ENCODE measurements at places on chromosomes 2 and 18.

DNA sequence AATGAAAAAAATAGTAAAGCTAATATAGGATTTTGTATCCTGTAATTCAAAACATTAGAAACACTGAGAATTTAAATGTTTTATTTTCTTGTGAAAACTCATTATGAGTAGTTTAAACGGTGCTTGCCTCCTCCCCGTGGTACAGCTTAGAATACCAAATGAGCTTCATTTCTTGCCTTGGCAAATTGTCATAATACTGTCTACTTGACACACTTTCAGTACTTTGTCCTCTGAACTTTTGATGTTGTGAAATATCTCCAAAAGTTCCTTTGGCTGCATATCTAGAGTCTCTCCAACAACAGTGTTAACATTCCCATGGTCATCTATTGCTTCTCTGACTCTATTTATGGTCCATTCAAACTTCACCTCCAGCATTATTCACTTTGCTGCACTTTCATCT, 61.9 kb upstream of the EPB41L5 start:
- no peaks in the 10 kb centered on the region for H3K4me1 ChIP-seq
- H3K36me3 ChIP-seq, result peaks cover 95% of the 10 kb centered on the region
- H3K27ac ChIP-seq, result no peak overlapping the region
- no peak overlapping the region for H3K4me3 ChIP-seq
- no peaks in the 10 kb centered on the region for H3K27me3 ChIP-seq

- H3K4me1 ChIP-seq, result peaks cover 19% of the 10 kb centered on the region
- no peaks in the 10 kb centered on the region for H3K27me3 ChIP-seq
- DNase-seq, result peak; percentile 24
- no peak overlapping the region for H3K27ac ChIP-seq
- H3K36me3 ChIP-seq, result no peaks in the 10 kb centered on the region
Observed at GRCh38 chr2:45652090-45653031, 886 bp downstream of the PRKCE start.

DNA sequence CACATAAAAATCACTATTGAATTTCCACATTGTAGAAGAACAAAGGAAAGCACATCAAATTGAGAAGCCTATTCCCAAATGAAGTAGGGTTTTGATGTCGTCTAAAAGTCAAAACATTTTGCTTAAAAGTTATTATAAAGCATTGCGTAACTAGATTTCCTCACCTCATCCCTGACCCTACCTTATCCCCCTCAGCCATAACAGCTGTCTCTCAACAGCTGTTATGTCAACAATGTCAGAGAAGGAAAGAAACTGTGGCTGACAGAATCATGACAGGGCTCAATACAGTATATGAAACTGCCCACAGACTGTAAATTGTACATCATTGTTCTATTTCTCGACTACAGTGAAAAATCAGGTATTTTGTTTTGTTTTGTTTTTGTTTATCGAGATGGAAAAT, 63.0 kb upstream of the ACVR1C start:
- H3K27me3 ChIP-seq, result no peaks in the 10 kb centered on the region
- no peak overlapping the region for H3K27ac ChIP-seq
- no peak overlapping the region for H3K4me3 ChIP-seq
- no peaks in the 10 kb centered on the region for H3K4me1 ChIP-seq

- no peak for DNase-seq
- H3K36me3 ChIP-seq, result no peaks in the 10 kb centered on the region
- H3K4me3 ChIP-seq, result no peak overlapping the region
- H3K4me1 ChIP-seq, result no peaks in the 10 kb centered on the region
- no peak overlapping the region for H3K27ac ChIP-seq
Observed at GRCh38 chr2:120498576-120499394, 152.8 kb downstream of the INHBB start.

DNA sequence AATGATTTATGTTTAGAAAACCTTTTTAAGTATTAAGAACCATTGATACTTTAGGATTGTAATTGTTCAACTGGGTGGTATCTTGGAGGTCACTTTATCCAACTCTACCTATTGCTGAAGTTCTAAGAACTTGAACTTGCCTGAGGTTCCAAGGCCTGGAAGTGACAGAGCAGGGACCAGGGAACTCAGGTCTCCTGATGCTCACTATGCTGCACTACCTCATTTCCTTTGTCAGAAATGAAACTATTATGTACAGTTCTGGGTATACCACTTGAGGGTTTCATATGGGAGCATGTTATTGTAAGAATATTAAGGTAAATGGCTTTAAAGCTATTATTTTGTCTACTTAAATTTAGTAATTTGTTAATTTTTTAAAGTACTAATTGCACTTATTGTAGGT, 3.0 kb downstream of the MBD5 start:
- DNase-seq, result peak; percentile 48
- H3K4me1 ChIP-seq, result peaks cover 13% of the 10 kb centered on the region
- H3K4me3 ChIP-seq, result no peak overlapping the region
- H3K36me3 ChIP-seq, result peaks cover 5% of the 10 kb centered on the region

DNA sequence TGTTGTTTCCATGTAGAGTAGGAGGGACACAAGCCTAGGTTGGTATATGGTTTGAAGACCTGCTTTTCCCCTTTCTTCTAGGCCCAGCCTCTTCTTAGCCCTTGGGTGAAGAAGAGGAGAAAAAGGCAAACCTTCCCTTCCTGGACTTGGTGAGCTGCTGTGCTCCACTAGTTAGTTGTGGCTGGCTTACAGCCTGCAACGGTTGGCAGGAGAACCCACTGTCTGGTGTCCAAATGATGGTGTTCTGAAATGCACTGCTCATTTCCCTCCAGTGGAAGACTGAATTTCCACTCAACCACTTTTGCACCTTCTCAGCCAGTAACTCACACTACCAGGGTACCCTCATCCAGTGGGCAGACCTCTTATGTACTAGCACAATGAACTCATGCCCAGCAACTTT, 824.1 kb downstream of the NRXN1 start:
- H3K27me3 ChIP-seq, result no peaks in the 10 kb centered on the region
- DNase-seq, result no peak
- no peaks in the 10 kb centered on the region for H3K4me1 ChIP-seq
- H3K27ac ChIP-seq, result no peak overlapping the region
- H3K36me3 ChIP-seq, result no peaks in the 10 kb centered on the region

- H3K36me3 ChIP-seq, result no peaks in the 10 kb centered on the region
- DNase-seq, result no peak
- no peaks in the 10 kb centered on the region for H3K27me3 ChIP-seq
- no peak overlapping the region for H3K4me3 ChIP-seq
Observed at GRCh38 chr2:237867465-237867864, 8.0 kb downstream of the RAMP1 start.

DNA sequence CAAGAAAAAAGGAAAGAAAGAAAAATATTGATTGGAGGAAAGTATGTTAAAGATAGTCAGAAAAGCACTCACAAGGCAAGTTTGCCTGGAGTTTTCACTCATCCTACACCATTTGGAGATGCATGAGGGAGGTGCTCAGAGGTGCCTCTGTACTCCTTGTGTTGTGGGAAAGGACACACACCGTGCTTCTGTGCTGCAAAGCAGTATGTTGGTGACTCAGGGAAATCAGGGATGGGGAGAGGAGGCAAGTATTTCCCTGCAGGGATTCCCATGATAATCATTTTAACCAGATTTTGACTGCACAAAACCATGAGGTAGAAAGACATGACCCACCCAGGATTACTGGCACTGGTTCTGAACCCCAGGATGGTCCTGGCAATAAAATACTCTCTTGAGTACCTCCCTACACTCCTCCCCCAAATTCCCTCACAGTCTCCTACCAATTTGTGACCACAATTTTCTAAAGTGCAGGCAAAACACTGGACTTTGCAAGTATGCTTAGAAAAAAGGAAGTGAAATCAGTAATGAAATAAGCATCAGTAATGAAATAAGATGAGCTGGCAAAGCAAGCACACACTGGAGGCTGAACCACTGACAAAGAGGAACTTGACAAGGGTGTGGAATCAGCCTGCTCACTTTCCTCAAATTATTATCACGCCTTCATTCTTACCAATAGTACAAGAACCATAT, 155.5 kb upstream of the ACVR2A start:
- no peaks in the 10 kb centered on the region for H3K36me3 ChIP-seq
- H3K27ac ChIP-seq, result no peak overlapping the region
- no peak overlapping the region for H3K4me3 ChIP-seq

DNA sequence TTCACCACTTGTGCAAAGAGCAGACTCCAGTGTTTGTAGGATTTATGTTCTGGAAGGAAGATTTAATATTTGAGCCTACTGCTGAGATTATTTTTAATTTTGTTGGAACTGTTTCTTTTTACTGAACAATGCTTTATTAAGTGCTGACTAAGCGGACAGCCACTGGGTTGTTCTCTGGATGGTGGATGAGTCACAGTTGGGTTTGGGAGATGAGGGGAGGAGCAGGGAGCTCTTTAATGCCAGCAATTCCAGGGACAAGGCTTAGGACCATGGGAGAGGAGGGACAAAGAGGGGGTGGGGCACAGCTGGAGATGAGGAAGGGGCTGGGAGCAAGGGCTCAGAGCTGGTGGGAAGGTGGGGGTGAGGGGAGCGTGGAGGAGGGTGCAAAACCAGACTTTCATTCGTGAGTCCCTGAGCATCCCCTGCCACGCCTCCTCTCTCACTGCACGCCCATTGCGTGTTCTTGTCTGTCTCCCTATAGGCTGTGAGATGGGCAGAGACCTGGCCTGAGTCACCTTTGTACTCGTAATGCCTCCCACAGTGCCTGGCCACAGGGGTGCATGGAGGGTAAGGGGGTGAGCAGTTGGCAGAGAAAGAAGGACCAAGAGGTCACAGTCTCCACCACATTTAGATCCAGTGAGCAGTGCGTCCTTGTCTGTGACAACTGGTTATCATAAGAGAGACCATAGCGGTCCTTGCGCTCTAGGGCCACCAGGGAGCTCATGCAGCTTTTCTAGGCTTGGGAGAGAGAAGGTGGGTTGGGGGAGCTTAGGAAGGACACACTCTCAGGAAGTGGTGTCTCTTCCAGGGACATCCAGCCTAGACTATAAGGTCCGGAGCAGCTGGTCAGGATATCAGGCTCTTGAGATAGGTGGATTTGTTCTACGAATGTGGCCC, 18.4 kb downstream of the SLC4A3 start:
- H3K36me3 ChIP-seq, result no peaks in the 10 kb centered on the region
- no peak overlapping the region for H3K4me3 ChIP-seq
- H3K4me1 ChIP-seq, result peaks cover 9% of the 10 kb centered on the region
- no peak for DNase-seq
- peaks cover 6% of the 10 kb centered on the region for H3K27me3 ChIP-seq
- no peak overlapping the region for H3K27ac ChIP-seq

DNA sequence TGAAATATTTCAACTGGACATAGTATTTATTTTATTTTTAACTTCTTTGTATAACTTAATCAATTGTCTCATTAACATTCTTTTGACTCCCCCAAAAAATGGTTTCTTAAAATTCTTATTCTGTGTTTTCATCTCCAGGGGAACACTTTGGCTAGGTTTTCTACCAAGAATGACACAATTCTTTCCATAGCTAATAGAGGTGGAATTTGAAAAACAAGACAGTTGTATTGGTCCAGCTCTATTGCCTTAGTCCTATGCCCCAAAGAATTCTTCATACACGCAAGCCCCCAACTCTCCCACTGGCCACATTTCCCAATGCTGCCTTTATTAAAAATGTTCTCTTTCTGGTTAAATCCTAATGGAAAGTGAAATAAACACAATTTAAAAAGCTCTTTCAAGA, 104.7 kb upstream of the PKDCC start:
- no peak for DNase-seq
- peaks cover 2% of the 10 kb centered on the region for H3K27me3 ChIP-seq
- H3K4me1 ChIP-seq, result no peaks in the 10 kb centered on the region
- no peaks in the 10 kb centered on the region for H3K36me3 ChIP-seq

- H3K4me1 ChIP-seq, result no peaks in the 10 kb centered on the region
- H3K4me3 ChIP-seq, result no peak overlapping the region
- no peak overlapping the region for H3K27ac ChIP-seq
Observed at GRCh38 chr2:50707196-50707595, 324.7 kb downstream of the NRXN1 start.

- DNase-seq, result no peak
- H3K27ac ChIP-seq, result no peak overlapping the region
- H3K27me3 ChIP-seq, result peaks cover 3% of the 10 kb centered on the region
- no peaks in the 10 kb centered on the region for H3K36me3 ChIP-seq
- H3K4me3 ChIP-seq, result no peak overlapping the region
Observed at GRCh38 chr18:51622702-51623101, 425.2 kb upstream of the MEX3C start.

DNA sequence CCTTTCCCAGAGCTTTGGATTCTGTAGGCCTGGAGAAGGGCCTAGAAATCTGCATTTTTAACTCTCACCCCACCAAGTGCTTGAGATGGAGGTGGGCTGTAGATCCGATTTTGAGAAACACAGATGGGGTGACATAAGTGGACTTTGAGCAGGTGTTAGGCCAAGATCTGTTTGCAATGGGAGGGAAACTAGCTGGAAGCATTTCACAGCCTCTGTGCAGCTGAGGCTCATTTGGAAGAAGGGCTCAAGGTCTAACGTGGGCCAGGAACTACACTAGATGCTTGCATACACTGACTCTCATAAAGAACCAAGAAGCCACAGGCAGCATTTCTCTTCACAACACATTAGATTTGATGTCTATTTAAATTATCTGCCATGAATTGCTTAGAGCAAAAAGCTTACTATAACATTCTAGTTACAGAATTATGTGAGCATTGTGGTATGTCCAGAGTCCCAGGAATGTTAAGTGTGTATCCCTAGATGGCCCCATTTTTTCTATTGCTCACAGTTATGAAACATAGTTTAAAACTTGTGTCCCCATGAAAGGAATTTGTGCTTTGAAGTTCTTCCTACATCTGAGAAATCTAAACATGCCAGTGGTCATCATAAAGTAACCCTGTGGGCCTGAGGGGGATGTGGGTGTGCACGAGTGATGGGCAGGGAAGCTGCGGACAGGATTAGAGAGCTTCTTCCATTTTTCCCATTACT, 77.2 kb downstream of the CD28 start:
- H3K27ac ChIP-seq, result no peak overlapping the region
- no peaks in the 10 kb centered on the region for H3K27me3 ChIP-seq
- no peaks in the 10 kb centered on the region for H3K36me3 ChIP-seq

- no peaks in the 10 kb centered on the region for H3K4me1 ChIP-seq
- no peak overlapping the region for H3K27ac ChIP-seq
- DNase-seq, result no peak
- no peaks in the 10 kb centered on the region for H3K36me3 ChIP-seq
Observed at GRCh38 chr2:119645173-119645855, 33.7 kb upstream of the TMEM177 start.

- H3K27ac ChIP-seq, result no peak overlapping the region
- no peak for DNase-seq
- H3K27me3 ChIP-seq, result no peaks in the 10 kb centered on the region
- no peaks in the 10 kb centered on the region for H3K36me3 ChIP-seq
- no peaks in the 10 kb centered on the region for H3K4me1 ChIP-seq
- no peak overlapping the region for H3K4me3 ChIP-seq
Observed at GRCh38 chr2:85737481-85737880, 16.3 kb upstream of the ATOH8 start.

DNA sequence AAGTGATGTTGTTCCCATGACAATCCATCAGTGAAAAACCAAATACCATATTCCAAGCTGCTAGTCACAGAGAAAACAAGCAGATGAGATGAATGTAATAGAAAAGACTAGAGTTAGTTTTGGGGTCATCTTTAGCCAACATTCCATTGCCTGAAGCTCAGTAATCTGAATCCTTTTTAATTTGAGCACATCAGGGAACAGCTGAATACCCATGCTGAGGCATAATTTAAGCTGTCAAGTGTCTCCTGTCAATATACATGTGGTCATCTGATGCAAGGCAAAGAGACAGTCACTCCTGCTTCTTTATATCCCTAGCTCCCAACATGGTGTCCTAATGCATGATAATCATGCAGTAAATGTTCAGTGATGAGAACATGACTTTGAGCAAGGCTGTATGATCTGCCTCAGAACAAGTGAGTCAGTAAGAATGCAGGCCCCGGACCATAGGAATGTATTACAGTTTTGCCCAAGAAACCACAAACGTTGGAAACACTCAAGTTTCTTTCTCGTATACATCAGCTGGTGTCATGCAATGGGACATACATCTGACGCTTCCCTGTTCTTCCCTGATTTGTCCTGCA, 48.0 kb downstream of the CDK15 start:
- H3K27ac ChIP-seq, result no peak overlapping the region
- DNase-seq, result no peak
- peaks cover 4% of the 10 kb centered on the region for H3K27me3 ChIP-seq
- no peaks in the 10 kb centered on the region for H3K4me1 ChIP-seq
- H3K36me3 ChIP-seq, result no peaks in the 10 kb centered on the region
- no peak overlapping the region for H3K4me3 ChIP-seq
